ENCODE measurements at places on chromosomes 3 and 15. TPM values are rescaled to one million over a fixed set of nuclear protein-coding genes. Genes with fewer than 3 reads are reported as not detected.
A peak's percentile ranks its signal among the peaks of the same experiment; 100 is the strongest.

GRCh38 chr3:4030624-4031023, 231.4 kb downstream of the LRRN1 start:
- no peak for DNase-seq

- DNase-seq, result no peak
These were observed 293.6 kb upstream of the MDFIC2 start for GRCh38 chr3:70606018-70606417.

DNA sequence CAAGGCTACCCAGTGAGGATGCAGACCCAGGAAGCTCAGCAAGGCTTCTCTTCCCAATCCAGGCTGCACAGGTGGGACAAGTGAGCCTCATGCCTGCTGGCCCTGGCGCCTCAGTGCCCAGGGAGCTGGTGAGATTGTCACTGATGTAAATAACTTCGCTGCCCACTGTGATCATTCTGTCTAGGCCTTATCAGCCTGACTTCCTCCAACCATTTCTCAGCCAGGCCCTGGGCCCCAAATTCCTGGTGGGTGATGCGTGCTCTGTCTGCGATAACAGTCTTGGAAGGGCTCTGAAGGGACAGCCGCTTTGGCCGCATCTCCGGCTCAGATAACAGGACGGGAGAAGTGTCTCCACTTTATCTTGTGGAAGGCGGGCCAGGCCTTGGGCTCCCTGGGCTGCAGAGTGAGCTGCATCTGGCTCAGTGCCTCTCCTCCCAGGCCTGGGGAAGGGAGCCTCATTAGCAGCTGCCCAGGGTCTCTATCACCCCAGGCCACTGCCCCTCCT, 2.2 kb upstream of the FBLN2 start:
- peak; percentile 81 for DNase-seq

DNA sequence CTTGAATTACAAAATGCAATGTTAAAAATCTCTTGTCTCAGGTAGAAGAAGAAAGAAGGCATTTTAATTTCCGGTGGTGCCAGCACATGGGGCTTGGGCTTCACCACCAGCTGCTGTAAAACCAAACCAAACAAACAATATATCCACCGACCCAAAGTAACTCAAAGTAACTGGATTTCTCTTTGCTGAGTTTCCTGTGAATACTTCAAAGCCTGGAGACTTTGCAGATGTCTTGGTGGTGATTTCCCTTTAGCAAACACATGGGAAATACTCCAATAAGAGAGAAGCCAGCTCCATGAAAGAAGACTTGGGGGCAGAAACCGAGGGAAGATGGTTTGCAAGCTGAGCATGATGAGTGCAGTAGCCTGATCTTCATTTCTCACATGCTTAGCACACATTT, 62.6 kb downstream of the EIF4E3 start:
- DNase-seq, result no peak

DNA sequence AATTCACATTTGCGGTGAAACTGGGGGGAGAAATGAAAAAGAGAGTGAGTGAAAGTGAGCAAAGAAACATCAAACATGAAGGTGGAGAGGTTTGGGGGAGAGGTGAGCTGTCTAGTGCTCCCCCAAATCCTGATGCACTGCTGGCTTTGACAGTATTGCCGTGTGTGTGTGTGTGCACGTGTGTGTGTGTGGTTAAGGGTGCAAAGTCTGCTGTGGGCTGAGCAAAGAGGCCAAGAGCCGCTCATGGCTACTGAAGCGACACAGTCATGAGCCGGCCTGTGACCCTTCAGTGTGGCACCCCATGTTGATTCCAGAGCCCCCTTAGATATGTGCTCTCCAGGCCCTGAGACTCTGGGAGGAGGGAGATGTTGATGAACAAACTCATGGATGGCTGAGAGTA, 94.3 kb downstream of the DGKG start:
- no peak for DNase-seq

GRCh38 chr15:52115598-52116427, 3.2 kb upstream of the BCL2L10 start:
- DNase-seq, result no peak

- DNase-seq, result peak; percentile 95
These were observed 49.0 kb downstream of the KBTBD12 start for GRCh38 chr3:127964053-127964452.

GRCh38 chr3:195863121-195864061, 45.0 kb downstream of the TNK2 start:
- DNase-seq, result peak; percentile 89

GRCh38 chr3:174957081-174957480, 97.9 kb downstream of the NAALADL2 start:
- no peak for DNase-seq

- DNase-seq, result peak; percentile 81
These were observed at the start of gene CFAP100 for GRCh38 chr3:126394179-126394976. Gene CFAP100, plus strand, starts transcription at chr3:126394909. Its CDS starts 1,092 bp downstream, at chr3:126396001.

DNA sequence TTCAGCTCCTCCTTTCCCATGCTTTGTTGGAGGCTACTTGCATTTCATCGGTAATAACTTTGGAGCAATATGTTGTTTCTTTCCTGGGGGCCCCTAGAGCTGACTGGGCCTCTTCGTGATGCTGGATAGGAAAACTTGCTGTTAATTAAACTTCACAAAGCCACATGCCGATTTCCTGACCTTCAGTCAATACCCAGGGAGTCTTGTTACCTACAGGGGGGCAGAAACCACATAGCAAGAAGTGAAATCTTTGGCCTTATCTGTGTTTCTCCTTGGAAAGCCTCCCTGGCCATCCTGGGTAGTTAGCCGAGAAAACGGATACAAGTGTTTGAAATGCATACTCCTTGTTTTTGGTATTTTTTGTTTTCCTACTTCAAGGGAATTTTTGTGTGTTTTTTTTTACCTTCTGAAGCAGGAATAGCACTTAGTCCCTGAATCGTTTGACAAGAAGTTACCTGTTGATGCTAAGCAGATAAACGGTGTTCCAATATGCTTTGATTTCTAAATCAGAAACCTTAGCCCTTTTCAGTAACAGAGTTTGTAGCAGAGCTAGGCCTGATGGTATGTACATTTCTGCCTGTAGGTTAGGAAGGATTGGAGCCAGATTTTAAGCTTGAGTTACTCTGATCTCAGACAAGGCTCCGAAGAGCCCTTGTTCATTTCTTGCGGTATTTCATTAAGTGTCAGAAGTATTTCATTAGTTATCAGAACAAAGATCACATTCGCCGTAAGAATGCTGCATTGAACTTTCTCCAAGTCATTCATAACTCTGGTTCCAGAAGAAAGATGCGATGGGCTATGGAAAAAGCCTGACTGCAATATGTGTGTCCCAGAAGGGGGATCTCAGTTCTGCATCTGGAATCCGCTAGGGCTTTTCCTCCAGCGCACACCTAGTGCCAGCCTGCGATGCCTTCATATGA, 111.5 kb downstream of the THSD4 start:
- DNase-seq, result no peak

ANKRD63 gene
- not detected for total RNA-seq

AMIGO3 gene
- total RNA-seq, result not detected

ZBTB47 gene
- total RNA-seq, result 34.1 TPM

HYKK gene
- 4.5 TPM for total RNA-seq

PDZRN3 gene
- 36.4 TPM for total RNA-seq

SLC7A14 gene
- 0.03 TPM for total RNA-seq

ANKRD34C gene
- total RNA-seq, result 0.03 TPM

GPR176 gene
- 9.0 TPM for total RNA-seq

Data from lung (tissue), 17 donors.